ENCODE measurements at places on chromosomes 1 and 21.

- DNase-seq, result no peak
Observed at GRCh38 chr1:240562111-240562590, 49.8 kb downstream of the GREM2 start.

- DNase-seq, result no peak
Observed at GRCh38 chr1:28950449-28950848, 36.1 kb downstream of the EPB41 start.

- no peak for DNase-seq
Observed at GRCh38 chr1:78383923-78384322, 106.9 kb upstream of the PTGFR start.

DNA sequence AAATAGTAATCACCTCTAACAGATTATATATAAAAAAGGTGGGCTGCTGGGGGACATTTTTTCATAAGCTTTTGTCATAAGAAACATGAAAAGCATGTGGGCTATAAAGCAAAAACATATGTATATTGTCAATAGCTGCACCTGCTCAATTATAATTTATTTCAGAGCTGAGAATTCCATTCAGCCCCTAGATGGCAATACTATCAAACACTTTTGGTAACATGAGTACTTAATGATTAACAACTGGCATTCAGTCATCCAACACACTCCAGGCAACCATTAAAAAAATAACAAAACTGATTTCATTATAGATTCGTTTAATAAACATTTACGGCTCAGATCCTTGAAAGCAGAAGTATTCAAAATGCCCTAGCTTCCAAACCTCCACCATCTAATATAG is 115.1 kb downstream of the KCTD3 start:
- DNase-seq, result no peak

GRCh38 chr1:156513185-156513584 is 12.6 kb upstream of the MEF2D start:
- no peak for DNase-seq

DNA sequence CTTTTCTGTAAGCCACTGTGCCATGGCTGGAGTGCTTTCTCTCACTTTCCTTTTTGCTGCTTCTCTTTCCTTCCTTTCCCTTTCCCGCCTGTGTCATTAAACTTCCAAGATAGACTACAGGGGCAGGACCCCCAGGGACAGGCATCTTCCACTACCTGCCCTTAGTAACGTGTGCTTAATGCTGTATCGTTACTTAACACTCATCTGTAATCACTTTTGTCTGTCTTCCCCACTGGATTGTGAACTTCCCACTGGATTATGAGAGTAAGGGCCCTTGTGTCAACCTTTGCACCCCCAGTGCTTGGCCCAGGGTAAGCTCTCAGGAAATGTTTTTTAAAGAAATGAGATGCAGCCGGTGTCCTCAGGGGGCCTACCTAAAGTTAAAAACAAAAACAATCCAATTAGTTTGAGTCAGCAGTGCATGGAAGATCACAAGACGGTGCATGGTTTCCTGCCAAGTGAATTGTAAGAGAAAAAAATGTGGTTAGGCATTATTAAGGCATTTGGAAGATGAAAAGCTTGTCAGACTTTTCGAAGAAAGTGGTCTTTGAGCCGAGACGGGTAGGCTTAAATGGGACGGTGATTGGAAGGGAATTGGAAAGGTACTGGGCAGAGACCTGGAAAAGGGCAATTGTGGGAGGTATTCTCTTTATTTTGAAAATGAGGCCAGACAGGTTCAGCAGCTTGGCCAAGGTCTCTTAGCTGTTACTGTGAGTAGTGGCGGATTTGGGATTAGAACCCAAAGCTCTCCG is 958 bp downstream of the LYPLAL1 start:
- peak; percentile 13 for DNase-seq

DNA sequence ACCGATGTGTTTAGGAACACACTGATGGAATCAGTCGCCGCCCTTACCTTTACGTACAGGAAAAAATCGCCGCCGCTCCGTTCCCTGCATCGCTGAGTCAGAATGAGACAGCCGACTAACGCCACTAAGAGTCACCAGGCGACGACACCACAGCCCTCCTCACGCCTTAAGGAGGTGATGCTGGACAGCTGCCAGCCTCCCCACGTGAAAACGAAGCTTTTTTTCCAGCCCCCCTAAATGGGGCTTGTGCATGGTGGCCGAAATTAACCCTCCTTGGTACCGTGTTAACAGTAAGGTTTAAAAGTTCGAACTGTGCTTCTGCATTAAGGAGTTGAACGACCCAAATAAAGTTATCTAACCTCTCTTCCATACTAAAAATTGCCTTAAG is 511 bp downstream of the DNTTIP2 start:
- DNase-seq, result peak; percentile 41

- DNase-seq, result no peak
Observed at GRCh38 chr21:32281531-32281930, 2.7 kb upstream of the MIS18A start.

GRCh38 chr1:228865627-228866330 is 130.5 kb downstream of the RHOU start:
- no peak for DNase-seq

GRCh38 chr1:175208773-175209492 is 16.4 kb upstream of the KIAA0040 start:
- peak; percentile 35 for DNase-seq

- no peak for DNase-seq
Observed at GRCh38 chr21:44986471-44987291, 46.9 kb downstream of the SLX9 start.

GRCh38 chr1:19360843-19361610 is 48.9 kb downstream of the SLC66A1 start:
- no peak for DNase-seq

DNA sequence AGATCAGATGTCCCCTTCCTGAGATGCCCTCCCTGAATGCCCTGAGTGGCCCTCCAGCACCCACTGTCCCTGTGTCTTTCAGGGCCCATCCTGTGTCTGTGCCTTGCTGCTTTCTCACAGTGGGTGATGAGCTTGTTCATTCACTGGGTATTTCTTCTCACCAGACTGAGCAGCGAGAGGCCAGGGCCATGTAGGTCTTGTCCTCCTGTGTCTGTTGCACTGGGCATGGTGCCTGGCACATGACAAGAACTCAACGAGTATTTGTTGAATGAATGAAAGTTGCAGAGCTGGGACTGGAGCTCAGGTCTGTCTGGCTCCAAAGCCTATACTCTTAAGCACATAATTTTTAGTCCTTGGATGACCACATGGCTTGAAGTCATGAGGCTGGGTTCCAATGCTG is 93.8 kb downstream of the PTPRU start:
- DNase-seq, result no peak

- DNase-seq, result no peak
Observed at GRCh38 chr1:236733653-236734052, 47.4 kb downstream of the ACTN2 start.
